ENCODE measurements at places on chromosomes 1 and 21.

- DNase-seq, result no peak
Measured at GRCh38 chr21:43684424-43684823, 25.1 kb downstream of the RRP1B start.

DNA sequence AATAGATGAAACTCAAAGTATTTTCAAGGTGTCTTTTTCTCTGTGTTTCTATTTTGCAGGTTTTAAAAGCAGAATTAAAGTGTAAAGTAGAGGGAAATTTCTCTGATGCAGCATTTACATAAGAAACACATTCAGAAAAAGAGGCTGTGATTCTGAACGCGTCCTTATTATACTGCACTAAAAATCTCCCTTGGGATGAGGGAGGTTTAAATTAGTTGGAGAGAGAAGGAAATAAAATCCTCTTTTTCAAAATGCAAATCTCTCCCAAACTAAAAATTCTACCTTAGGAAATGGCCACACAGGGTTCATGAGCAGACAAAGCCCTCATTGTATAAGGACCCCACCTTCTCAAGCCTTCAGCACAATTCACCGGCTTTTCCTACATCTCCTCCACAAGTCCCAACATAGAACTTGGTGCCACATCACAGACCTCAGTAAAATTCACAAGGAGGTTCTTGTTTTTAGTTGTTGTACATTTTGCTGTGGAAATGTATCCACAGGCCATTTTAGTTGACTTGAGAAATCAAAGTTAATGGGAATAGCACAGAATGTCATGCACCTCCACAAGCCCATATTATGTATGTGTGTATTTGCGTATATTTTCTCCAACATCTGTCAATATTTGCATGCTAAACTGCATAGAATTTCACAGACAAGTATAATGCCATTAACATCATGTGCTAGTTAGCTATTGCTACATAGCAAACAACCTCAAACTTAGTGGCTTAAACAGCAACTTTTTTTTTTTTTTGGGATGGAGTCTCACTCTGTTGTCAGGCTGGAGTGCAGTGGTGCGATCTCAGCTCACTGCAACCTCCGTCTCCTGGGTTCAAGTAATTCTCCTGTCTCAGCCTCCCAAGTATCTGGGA, 59.8 kb downstream of the MAB21L3 start:
- DNase-seq, result no peak

GRCh38 chr1:105073660-105074059, 1324.0 kb downstream of the AMY1C start:
- no peak for DNase-seq

- peak; percentile 72 for DNase-seq
Measured at GRCh38 chr21:42784896-42785451, 94.4 kb downstream of the WDR4 start.

GRCh38 chr1:84345220-84345619, 43.7 kb downstream of the SAMD13 start:
- DNase-seq, result no peak

- no peak for DNase-seq
Measured at GRCh38 chr1:41794031-41794430, 124.7 kb downstream of the HIVEP3 start.

- no peak for DNase-seq
Measured at GRCh38 chr1:37851782-37852210, 7.6 kb downstream of the MTF1 start.

GRCh38 chr1:26915204-26915842, 1.5 kb upstream of the NR0B2 start:
- DNase-seq, result no peak

GRCh38 chr1:228471762-228472398, 15.3 kb upstream of the RNF187 start:
- DNase-seq, result no peak

DNA sequence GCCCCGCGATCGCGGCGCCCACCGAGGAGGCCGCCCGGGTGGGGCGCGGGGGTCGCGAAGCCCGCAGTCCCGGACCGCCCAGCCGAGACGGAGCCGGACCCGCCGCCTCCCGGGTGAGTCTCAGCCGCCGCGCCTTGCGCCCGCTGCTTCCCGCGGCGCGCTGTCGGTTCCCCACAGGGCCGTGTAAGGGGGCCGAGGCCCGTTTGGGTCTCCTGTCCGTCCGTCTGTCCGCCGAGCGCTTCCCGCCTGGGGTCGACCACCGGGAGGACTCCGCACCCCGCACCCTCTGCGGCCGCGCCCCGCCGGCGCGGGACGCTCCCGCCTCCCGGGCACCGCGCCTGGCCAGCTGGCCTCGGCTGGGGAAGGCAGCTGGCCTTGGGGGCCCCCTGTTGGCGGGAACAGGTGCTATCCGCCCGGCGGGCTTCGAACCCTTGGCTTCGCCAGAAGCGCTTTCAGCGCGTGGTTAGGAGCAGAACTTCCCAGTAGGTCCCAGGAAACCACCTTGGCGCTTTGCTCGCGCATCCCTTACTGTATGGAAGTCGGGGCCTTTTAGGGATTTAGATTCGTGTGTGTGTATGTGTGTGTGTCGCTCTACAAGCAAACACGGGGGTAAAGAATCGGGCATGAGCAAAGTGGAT, 414 bp downstream of the TMEM51 start:
- peak; percentile 45 for DNase-seq

DNA sequence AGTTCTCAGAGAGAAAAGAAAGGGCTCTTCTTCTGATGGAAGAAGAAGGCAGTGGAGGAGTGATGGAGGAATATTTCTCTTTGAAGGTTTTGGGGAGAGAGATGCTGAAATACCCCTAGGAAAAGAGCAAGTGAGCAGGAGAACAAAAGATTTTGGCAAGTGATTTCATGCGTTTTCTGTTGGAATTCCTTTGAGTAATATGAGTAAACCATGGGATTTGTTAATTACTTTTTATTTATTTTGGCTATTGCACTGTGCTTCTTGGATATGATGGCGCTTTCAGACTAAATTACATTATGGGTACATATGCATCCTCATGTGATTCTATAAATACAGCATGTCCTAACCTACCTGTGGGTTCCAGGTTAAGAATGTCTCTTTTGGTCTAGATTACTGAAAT, 210.1 kb upstream of the PTGFR start:
- no peak for DNase-seq

DNA sequence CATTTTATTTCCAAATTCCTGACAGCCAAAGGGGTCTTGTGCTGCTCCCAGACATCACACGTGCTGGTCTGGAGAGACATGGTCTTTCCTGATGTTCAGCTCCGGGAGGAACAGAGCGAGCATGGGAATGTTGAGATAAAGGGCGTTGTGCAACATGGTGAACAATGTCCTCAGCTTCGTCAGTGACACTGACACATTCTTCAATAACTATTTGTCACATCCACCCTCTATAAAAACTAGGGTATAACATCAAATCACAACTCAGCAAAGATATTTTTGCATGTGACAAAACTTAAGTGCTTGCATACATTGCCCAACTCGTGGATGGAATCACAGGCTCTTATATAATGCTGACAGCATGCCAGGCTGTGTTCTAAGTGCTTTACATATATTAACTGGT, 42.4 kb upstream of the GRHL3 start:
- no peak for DNase-seq

DNA sequence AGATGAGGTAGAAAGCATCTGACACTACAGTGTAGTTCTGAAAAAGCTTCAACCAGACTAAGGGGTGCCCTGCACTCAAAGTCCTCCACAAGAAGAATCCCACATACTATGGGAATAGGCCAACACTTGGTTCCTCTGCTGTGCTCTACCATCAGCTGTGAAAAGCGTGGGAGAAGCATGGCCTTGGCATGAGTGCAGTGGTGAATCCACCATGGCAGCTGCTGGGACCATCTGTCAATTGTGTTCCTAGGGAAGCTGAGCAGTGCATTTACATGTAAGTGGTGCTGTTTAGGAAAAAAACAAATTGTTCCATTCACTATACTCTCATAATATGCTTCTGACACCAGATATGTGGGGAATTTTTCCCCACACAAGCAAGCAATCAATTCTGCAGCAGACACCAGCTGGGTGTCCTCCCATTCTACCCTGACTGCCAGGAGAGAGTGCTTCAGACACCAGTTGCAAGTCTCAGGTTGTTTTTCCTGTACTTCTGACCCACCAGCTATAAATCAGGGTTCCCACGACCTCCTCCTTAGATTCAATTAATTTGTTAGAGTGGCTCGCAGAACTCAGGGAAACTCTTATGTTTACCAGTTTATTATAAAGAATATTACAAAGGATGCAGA, 230.8 kb upstream of the CHRM3 start:
- peak; percentile 89 for DNase-seq

DNA sequence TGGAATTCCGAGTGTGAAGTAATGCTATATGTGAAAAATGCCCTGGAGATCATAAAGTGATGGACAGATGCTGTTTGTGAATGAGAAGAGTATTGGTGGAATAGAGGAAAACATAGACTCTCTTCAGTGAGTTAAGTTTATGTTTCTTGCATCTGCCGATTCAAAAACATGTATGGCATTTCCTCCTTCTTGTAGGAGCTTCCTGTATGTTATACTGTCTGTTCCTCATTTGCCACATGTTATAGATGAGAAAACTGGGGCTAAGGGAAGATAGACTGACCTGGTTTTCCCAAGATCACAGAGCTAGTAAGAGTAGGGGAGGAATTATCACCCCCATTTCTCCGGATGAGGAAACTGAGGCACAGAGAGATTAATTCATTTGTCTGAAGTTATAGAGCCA, 41.1 kb upstream of the IL20 start:
- no peak for DNase-seq

DNA sequence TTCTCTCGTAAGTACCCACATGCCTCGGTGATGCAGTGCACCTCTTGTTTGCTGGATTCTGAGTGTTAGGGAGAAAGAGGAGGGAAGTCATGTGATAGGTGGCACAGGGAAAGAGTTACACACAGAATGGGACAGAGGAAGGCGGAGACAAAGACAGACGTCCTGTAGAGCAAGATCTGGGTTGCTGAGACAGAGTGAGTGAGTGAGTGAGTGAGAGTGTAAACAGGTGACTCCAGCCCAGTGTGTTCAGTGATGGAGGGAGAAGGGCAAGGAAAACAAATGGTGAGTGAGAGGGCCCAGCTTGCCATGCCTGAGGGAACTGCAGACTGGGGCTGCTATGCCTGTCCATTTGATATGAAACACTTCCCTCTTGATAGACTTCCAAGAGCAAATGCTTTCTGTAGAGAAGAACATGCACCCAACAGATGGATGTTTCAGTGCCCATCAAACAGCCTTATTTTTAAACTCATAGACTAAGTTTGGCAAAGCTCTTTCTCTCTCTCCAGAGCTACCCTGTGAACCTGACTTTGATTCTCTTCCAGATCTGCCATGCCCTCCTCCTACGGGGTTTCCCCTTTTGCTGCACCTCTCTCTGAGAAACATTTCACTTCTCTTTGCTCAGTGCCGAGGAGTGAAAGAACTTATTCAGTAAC, 209.9 kb upstream of the COA6 start:
- no peak for DNase-seq

DNA sequence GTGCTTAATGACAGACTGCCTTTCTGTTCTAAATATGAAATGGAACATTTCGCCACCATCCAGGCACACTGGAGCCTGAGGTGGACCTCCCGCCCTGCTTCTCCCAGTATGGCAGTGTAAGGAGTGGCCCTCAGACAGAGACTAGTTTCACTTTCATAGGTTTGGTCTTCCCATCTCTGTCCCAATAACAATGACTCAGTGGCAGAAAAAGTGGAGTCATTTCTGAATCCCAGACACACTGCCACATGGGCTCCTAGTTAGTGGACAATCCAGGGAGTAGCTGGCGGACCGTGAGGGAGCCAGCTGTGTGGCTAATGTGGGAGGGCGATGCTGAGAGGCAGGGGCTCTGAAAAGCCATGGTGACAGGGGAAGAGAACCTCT, 95.6 kb upstream of the TSPAN2 start:
- no peak for DNase-seq

GRCh38 chr1:212188599-212189351, 96.4 kb upstream of the PPP2R5A start:
- no peak for DNase-seq

DNA sequence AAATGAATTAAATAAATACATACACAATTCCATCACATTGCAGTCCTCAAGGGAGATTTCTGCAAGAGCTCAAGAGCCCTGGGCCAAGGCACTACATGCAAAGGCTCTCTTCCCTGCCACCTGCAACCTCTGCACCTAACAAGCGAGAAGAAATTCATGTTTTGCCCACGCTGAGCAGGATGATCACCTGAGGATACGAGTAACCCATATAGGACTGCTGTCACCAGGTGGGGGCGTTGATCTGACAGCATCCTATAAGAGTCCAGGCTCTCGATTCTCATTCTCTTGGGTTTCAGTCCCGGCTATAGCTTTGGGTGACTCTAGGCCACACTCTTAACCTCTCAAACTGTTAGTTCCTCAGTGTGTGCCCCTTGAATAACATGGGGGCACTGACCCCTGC, 18.7 kb upstream of the SPOCD1 start:
- DNase-seq, result no peak

- no peak for DNase-seq
Measured at GRCh38 chr1:2358651-2359640, 32.4 kb downstream of the MORN1 start.

- no peak for DNase-seq
Measured at GRCh38 chr1:70866542-70867264, 180.9 kb downstream of the PTGER3 start.

GRCh38 chr1:43317817-43318471, 17.2 kb downstream of the TIE1 start:
- DNase-seq, result peak; percentile 33

DNA sequence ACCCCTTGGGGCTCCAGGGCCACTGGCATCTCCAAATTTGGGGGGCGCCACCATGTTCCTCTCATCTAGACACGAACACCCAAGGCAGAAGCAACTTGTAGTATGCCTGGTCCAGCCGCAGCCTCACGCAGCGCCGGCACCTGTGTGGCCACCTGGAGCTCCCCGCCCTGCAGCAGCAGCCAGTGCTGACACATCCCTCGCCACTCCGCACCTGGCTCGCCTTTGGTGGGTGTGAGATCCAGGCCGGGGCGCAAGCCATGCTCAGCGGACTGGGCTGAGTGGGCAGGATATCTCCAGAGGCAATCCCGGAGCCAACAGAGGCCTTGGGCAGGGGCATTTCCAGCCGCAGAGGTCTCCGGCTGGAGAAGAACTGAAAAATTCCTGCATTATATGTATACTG, 1563.7 kb downstream of the NCAM2 start:
- DNase-seq, result no peak

DNA sequence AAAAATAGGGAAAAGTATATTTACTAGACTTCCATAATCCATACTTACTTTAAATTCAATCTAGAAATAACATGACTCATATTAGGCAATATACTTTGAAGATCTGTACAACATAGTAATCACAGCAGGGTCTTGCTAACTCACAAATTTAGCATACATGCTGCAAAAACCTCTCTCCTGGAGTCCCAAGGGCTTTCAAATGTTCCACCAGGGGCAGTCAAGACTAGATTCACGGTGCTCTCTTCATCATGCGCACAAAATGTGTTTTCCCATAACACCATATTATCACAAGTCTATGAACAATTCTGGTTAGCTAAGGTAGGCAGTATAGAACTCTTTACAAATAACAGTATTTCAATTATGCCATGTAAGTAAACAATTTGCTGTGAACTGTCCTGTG, 45.8 kb downstream of the SSX2IP start:
- DNase-seq, result no peak

GRCh38 chr21:37383784-37384311, 17.3 kb downstream of the DYRK1A start:
- no peak for DNase-seq

GRCh38 chr1:226309398-226310244, 657 bp upstream of the LIN9 start:
- peak; percentile 42 for DNase-seq
